ENCODE measurements at places on chromosomes 7 and 10. TPM values are rescaled to one million over a fixed set of nuclear protein-coding genes. Genes with fewer than 3 reads are reported as not detected.

PROSER2 gene
- total RNA-seq, result 2.1 TPM

ST8SIA6 gene
- total RNA-seq, result 0.12 TPM

HGF gene
- total RNA-seq, result 1.1 TPM

OPN1SW gene
- total RNA-seq, result not detected

DNA sequence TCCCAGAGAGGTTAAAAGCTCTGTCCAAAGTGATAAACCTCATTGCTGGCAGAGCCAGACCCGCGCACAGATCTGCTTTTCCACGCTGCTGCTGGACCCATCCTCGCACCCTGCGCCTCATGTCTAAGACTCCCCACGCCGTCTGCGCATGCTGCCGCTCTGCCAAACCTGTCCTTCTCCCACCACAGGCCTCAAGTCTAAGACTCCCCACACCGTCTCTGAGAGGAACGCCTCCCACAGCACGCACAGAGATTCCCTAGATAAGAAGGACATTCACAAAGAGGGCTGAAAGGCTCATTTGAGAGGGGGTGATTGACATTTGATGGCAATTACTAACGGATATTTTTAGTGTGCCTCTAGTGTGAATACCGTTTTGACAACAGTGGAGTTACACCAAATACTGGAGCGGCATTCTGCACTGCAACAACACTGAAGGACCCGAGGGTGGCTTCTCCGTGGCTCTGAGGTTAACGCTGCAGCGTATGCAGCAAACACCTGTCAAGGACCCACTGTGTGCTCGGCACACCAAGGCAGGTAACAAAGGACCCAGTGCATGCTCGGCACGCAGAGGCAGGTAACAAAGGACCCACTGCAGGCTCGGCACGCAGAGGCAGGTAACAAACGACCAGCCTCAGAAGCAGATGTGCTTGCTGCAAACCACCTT is 231.4 kb downstream of the DNAJB6 start:
- DNase-seq, result no peak

DNA sequence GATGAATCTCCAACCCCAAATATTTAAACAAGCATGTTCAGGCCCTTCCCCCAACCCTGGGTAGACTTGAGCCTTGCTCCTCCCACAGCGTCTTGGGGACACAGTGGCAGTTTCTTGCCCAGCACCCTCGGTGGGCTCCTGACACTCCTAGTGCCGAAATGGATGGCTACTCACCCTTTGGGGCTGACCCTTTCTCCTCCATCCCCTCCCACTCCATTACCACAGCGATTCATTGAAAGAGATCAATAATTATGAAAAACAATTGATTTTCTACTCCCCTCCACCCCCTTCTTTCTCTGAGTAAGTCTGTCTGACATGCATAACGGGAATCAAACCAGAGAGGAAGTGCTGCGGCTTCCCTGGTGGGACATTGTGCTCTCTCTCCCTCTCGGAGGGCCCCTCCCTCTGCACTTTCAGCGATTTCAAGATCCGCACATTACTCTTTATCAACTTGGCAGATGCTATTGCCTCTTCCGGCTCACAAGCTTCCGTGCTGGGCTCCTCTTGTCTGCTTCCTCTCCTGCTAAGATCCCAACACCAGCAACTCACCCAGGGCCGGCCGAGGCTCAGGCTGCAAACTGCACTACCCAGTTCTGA is 79.0 kb upstream of the PLXNA4 start:
- DNase-seq, result no peak

DNA sequence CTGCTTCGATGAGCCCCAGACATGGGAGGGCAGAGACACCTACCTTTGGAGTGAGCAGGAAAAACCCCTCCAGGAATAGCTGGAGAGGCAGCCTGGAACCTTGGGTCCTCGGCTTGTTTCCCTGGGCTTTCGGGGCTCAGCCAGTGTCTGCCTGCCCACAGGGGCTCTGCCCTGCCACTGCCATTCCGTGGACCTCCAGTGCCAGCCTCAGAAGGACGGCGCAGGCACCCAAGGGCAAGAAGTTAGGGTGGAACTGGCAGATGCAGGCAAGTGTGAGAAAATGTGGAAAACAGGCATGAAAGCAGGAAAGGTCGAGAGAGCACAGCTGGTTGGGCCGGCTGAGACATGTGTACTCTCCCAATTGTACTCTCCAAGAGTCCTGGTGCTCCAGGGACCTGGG is 281.5 kb downstream of the GRID1 start:
- DNase-seq, result no peak

DNA sequence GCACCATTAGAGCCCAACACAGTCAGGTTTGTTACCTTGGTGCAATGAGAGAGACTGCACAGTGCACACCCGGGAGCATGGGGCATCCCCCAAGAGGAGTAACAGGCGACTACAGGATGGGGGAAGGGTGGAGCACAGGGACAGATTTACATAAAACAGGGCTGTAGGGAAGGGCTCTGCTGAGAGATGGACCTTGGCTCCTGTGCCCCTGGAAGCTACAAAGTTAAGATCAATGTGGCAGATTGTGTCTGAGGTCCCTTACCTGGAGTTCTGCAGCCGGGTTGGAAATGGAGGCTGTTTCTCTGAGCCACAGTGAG is 13.7 kb upstream of the SLC18A3 start:
- no peak for DNase-seq

- DNase-seq, result peak; percentile 9
These were observed 106.3 kb downstream of the C10orf105 start for GRCh38 chr10:71613261-71613777.

DNA sequence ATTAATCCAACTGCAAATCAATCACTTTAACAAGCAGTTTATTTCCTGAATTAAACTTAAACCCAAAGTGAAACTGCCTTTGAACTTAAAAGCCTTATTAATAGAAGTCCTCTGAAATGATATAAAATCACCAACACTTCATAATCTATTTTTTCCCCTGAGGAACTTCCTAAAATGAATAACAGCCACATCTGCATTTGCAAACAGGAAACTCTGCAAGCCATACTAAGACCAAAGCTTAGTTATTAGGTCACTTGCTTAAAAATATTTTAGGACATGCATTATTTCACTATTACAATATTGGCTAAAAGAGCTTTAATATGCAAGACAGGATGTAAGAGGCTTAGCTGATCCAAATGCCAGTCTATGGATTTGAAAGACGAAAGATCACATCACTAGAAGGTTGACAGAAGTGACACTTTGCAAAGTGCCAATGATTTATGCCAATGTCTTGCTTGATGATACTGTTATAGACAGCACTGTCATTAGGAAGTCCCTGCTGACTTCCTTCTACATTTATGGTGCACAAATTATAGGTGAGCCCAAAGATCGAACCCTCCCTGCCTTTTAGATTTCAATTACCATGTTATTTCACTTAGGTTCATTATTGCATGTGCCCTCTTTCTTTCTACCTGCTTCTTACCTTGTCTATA is 99.9 kb upstream of the SKAP2 start:
- DNase-seq, result no peak

DNA sequence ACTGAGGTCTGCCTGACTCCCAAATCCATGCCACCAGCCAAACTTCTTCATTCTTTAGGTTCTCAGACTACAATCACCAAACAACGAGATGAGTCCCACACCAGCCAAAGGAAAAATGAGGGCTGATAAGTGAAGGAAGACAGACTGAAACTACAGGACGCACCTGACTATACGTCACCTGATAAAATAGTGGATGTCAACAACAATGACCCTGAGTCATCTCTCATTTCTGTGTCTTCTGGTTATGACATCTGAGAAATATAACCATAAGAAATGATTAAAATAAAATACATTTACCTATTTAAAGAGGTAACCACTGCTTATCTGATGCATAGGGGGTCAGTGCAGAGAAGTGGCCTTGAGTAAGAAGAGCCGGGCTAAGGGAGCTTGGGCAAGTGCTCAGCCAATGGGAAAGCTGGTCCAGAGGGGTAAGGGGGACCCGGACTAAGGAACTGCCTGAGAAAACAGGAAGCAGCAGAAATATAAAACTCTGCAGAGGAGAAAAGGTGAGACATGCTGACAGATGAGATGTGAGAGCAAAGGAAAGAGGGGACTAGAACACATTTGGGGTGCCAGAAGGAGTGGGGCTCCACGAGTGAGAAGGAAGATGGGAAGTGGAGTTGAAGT is 51.8 kb downstream of the HIPK2 start:
- DNase-seq, result no peak

- DNase-seq, result no peak
These were observed 67.0 kb downstream of the ZRANB1 start for GRCh38 chr10:125008689-125009638.

- peak; percentile 44 for DNase-seq
These were observed 6.8 kb downstream of the CYP26A1 start for GRCh38 chr10:93080350-93081046.

GRCh38 chr10:14800397-14800796 is 25.7 kb upstream of the FAM107B start:
- DNase-seq, result no peak
